Smooth muscle cell of the pulmonary artery (primary cell): ENCODE measurements at places on chromosomes 12 and 14. TPM values are rescaled to one million over a fixed set of nuclear protein-coding genes. Genes with fewer than 3 reads are reported as not detected.

Gene PTCSC3
- total RNA-seq: not detected in 2 replicates

Gene LRRC10
- not detected in 2 replicates for total RNA-seq

Gene LDHB
- 471 and 492 TPM in 2 replicates for total RNA-seq

Gene CLEC1B
- total RNA-seq: not detected in 2 replicates

Gene KRT80
- total RNA-seq: 0.65 and 0.83 TPM in 2 replicates

Gene HNRNPC
- 493 and 531 TPM in 2 replicates for total RNA-seq

Gene TTC6
- not detected in 2 replicates for total RNA-seq

Gene TAS2R7
- not detected in 2 replicates for total RNA-seq

Gene VRTN
- not detected in 2 replicates for total RNA-seq

Gene P2RX2
- total RNA-seq: not detected in 2 replicates

Gene KCNA5
- not detected in 2 replicates for total RNA-seq

Gene ALDH2
- 39.2 and 56.9 TPM in 2 replicates for total RNA-seq

Gene PRMT5
- 47.2 and 51.7 TPM in 2 replicates for total RNA-seq

Gene AQP6
- total RNA-seq: 0.10 and 0.20 TPM in 2 replicates

Gene KRT3
- total RNA-seq: not detected in 2 replicates

Gene WSB2
- 193 and 237 TPM in 2 replicates for total RNA-seq

Gene DCTN2
- total RNA-seq: 99.9 and 100.0 TPM in 2 replicates

Gene ADCY6
- 107 and 144 TPM in 2 replicates for total RNA-seq

Gene DTX3
- total RNA-seq: 15.6 and 24.3 TPM in 2 replicates
